ENCODE measurements at places on chromosomes 13 and 19.

DNA sequence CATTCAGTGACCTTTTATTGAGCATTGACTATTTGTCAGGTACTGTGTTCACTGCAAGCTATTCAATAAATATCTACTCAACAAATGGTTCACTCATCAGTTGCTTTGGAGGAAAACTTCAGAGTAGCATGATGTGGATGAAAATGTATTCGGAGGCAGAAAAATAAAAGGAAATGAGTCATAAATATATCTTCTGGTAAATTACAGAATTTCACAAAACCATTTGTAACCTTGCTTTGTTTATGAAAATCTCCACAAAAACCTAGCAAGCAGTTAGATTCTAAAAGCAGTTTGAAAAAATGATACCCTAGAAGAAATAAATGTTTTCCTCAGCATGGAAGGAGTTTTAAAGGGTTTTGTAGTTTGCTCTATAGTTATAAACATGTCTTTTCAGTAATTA is 399.6 kb downstream of the LMO7 start:
- DNase-seq: no peak

DNA sequence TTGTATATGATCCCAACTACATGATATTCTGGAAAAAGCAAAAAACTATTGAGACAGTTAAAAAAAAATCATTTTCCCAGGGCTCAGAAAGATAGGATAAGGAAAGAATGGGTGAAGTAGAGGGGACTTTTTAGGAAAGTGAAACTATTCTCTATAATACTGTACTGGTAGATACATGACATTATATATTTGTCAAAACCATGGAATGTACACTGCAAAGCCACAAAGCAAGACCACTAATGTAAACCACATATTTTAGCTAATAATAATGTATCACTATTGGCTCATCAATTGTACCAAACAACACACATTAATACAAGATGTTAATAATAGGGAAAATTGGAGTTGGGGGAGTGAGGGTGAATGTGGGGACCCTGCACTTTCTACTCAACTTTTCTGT is 182.6 kb downstream of the EFNB2 start:
- no peak for DNase-seq

- no peak for DNase-seq
Observed at GRCh38 chr13:64884976-64885375, 2345.2 kb downstream of the PCDH9 start.

DNA sequence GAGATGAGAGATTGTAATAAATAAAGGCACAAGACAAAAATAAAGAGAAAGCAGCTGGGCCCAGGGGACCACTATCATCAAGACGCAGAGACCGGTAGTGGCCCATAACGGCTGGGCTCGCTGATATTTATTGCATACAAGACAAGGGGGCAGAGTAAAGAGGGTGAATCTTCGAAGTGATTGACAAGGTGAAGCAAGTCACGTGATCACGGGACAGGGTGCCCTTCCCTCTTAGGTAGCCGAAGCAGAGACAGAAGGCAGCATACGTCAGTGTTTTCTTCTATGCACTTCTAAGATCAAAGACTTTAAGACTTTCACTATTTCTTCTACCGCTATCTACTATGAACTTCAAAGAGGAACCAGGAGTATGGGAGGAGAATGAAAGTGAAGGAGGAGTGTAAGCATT is 4.6 kb upstream of the PRKCG start:
- DNase-seq: no peak

DNA sequence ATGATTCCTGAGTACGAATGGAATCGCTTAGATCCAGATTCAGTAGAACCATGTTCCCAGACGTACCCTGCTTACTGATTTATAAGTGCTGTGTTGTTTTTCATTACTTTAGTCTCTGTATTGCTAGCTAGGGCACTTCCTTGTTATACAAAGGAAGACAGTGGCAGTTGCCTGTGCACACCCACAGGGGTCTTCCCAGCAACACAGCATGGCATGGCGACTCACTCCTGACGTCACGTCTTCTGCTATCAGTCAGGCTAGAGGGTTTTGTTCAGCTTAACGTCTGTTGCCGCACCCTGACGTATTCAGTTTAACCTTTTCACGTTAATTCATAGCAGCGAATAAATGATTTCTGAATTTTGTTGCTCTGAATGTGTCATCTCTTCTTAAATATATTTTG is 295.1 kb downstream of the MYO16 start:
- no peak for DNase-seq

DNA sequence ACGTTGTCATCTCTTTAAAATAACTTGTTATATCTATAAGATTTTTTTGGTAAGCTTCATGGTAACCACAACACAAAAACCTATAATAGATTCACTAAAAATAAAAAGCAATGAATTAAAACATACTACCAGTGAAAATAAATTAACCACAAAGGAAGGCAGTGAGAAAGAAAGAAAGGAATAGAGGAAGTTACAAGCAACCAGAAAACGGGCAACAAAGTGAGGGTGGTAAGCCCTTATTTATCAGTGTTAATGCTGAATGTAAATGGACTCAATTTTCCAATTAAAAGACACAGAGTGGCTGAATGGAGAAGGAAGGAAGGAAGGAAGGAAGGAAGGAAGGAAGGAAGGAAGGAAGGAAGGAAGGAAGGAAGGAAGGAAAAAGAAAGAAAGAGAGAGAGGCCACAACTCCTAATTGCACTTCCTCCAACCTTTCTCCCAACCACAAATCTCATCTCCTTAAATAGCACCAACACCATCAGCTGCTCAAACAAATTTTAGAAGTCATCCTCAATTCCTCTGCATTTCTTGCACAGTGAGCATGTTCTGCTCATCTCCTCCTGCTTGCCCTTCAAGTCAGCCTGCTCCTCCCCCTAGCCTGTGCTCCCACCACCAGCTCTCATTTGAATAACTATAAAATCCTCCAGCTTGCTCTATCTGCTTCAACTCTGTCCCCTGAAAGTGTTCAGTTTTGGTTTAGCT is 48.6 kb downstream of the CCNA1 start:
- DNase-seq: no peak

GRCh38 chr19:49997709-49998108 is 27.5 kb downstream of the VRK3 start:
- DNase-seq: no peak

DNA sequence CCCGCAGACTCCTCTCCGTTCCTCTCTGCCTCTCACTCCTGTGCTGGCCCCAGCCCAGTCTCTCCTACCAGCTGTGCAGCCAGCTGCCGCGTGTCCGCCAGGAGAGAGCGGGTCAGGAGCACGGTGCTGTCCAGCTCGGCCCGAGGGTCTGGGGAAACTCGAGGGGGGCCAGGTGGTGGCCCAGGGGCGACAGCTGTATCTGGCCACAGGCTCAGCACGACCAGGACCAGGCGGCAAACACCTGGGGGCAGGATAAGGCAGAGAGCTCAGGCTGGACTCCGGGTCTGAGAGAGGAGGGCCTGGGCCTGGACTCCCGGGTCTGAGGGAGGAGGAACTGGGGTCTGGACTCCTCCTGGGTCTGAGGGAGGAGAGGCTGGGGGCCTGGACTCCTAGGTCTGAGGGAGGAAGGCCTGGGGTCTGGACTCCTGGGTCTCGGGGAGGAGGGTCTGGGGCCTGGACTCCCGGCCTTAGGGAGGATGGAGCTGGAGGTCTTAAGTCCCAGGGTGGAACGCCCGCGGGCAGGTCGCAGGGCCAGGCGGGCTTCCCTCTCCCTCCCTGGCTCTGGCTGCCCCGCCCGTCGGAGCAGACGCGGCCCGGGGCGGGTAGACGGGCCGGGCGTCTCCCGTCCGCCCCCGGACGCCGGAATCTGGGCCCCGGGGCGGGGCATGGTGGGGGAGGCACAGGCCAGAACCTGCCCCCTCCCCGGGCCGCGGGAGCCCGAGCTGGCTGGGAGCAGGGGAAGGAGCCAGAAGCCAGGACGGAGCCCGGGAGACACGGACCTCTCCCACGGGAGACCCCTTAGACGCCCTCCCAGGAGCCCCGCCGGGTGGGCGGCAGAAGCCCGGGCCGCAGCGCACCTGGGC is 1.3 kb downstream of the IL11 start:
- DNase-seq: no peak

GRCh38 chr13:92365904-92366303 is 860.7 kb upstream of the GPC6 start:
- no peak for DNase-seq

DNA sequence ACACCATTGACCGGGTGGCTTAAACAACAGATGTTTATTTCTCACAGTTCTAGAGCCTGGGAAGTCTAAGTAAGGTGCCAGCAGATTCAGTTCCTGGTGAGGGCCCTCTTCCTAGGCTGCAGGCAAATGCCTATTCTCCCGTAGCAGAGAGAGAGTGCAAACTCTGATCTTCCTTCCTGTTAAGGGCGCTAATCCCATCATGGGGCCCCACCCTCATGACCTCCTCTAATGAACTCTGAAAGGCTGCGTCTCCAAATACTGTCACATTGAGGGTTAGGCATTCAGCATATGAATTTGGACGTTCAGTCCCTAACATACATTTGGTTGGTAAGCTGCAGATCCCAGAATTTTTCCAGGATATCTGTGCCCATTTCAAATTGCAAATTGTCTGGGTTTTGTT is 128.8 kb downstream of the GGACT start:
- DNase-seq: no peak

GRCh38 chr19:10828981-10829821 is 6.8 kb downstream of the TMED1 start:
- no peak for DNase-seq

GRCh38 chr19:53549340-53549739 is 11.4 kb downstream of the ZNF331 start:
- DNase-seq: no peak
